WTC11 (cell line): ENCODE measurements at places on chromosomes 3 and 15. TPM values are rescaled to one million over a fixed set of nuclear protein-coding genes. Genes with fewer than 3 reads are reported as not detected.

Gene KIF7
- 20.4 to 21.8 TPM (median 21.3 TPM) in 3 replicates for total RNA-seq

DNA sequence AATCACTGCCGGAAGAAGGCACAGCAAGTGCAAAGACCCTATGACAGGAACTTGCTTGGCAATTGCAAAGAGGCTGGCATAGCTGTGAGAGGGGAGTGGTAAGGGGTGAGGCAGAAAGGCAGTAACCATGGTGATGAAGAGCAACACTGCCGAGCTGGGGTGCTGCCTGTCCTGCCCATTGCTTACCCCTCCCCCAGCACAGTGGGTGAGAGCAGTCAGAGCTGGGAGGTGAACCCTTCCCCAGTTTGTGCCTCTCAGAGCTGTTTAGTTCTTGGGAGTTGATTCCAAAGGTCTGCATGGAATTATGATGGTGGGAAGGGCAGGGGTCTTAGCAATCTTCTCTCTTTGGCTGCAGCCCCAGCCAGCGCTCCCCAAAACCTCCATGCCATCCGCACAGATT lies 8.8 kb downstream of the TYRO3 start:
- DNase-seq: no peak

GRCh38 chr3:52177701-52178042 lies 20.3 kb upstream of the ALAS1 start:
- no peak for DNase-seq

DNA sequence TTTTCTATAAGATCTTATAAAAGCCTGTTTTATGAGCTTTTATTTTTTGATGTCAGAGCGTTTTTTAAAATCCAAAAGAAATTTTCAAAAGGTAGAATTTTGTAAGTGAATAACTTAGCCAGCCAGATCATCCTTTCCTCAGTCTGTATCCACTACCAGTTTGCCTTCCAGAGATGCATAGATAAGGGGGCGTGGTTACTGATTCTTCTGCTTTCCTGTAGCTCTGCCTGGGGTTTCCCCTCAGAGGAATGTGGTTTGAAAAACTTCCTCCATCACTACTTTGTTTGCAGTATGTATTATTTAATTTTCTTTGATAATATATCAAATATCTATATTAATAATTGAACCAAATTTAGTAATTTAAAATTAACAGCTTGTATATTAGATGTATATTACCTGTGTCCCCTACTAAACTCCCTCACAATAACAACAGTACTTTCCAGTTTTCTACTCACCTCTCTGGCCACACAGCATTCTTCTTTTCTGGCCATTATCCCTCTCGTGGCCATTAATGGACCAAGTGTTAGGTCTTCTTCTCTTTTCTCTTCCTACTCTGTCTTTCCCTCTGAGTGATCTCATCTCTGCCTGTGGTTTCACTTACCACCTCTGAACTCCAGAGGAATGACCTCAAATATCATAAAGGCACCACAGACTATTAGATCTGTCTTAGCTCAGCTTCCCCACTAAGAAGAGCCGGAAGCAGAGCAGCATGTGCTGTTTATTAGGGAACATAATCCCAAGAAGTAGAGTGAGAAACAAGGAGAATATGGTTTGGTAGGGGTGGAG lies 239.7 kb downstream of the UBE2E2 start:
- DNase-seq: no peak

- no peak for DNase-seq
Measured at GRCh38 chr3:111712294-111713167, 117.4 kb upstream of the ZBED2 start.

- no peak for DNase-seq
Measured at GRCh38 chr3:3191675-3192285, 12.3 kb upstream of the CRBN start.

GRCh38 chr3:108183181-108183580 lies 39.0 kb downstream of the IFT57 start:
- no peak for DNase-seq

- DNase-seq: no peak
Measured at GRCh38 chr3:123037015-123037375, 9.4 kb upstream of the SEMA5B start.

Gene ERC2
- 18.6 to 23.5 TPM (median 18.8 TPM) in 3 replicates for total RNA-seq

Gene RHCG
- total RNA-seq: 0.23 to 0.37 TPM (median 0.31 TPM) in 3 replicates

- DNase-seq: no peak
Measured at GRCh38 chr3:169085827-169086226, 577.7 kb downstream of the MECOM start.

GRCh38 chr3:123410149-123410515 lies 38.8 kb downstream of the ADCY5 start:
- no peak for DNase-seq

DNA sequence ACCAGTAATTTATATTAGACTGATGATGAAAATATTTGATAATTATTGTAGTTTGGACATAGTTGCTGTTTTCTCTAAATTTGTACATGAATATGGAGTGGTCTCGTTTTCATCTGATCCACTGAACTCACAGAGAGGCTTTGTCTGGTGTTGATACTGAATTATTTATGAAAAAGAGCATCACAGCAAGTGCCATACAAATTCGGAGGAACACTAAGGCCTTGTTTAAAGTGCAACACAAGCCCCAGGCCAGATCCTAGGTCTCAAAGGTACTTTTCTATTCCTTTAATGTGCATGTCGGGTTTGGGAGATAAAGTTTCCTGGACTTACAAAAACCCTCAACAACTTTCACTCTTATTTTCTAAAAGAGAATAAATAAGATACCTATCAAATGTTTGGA lies 796.8 kb upstream of the EPHA6 start:
- no peak for DNase-seq

- DNase-seq: no peak
Measured at GRCh38 chr3:56928379-56929068, 126.8 kb upstream of the ARHGEF3 start.

Gene SCAMP5
- total RNA-seq: 65.7 to 70.1 TPM (median 67.0 TPM) in 3 replicates

DNA sequence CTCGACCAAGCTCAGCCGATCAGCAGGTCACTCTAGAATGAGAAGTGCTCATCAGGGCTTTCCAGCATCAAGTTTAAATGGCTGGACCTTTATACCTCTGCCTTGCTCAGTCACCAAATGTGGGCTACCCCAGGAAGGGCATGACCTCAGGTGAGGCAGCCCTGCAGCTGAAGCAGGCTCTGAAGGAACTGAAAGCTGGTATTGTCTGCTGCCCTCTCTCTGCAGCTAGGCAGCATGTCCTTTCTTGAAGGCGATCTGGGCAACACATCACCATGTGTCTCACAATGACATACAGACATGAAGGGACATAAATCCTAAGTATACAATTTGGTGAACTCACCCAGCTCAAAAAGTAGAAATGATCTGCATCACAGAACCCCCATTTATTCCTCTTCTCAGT lies 38.7 kb upstream of the ARID3B start:
- no peak for DNase-seq

DNA sequence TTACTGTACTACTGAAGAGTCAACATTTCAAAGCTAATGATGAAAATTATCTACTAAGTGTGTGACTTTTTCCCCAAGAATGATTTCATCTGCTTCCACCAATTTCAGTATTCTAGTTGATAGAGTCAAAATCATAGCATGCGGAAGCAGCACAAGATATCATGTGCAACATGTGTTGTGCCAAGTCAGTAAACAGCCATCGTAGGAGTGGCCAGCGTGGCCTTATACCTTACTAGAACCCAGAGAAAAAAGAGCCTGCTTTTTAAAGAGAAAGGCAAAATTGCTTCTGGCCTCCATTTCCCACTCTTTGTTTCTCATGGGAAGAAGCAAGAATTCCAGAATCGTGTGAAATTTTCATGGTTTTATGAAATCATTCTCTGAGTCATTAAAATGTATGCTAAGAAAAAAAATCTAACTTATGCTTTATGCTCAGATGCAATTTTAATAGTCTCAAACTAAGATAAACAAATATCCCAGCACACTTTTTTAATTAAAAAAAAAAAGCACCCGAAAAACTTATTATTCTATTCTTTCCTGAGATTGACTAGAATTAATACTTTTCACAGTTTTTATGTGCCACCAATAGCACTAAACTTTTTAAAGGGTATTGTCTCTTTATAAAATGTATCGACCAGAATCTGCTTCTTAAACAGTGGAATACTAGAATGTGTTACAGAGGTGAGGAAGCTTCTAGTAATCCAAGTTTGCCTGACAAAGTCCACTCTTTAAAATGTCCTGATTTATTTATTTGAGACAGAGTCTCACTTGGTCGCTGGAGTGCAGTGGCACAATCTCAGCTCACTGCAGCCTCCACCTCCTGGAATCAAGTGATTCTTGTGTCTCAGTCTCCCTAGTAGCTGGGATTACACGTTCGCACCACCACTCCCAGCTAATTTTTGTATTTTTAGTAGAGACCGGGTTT lies 87.3 kb downstream of the MBNL1 start:
- no peak for DNase-seq

DNA sequence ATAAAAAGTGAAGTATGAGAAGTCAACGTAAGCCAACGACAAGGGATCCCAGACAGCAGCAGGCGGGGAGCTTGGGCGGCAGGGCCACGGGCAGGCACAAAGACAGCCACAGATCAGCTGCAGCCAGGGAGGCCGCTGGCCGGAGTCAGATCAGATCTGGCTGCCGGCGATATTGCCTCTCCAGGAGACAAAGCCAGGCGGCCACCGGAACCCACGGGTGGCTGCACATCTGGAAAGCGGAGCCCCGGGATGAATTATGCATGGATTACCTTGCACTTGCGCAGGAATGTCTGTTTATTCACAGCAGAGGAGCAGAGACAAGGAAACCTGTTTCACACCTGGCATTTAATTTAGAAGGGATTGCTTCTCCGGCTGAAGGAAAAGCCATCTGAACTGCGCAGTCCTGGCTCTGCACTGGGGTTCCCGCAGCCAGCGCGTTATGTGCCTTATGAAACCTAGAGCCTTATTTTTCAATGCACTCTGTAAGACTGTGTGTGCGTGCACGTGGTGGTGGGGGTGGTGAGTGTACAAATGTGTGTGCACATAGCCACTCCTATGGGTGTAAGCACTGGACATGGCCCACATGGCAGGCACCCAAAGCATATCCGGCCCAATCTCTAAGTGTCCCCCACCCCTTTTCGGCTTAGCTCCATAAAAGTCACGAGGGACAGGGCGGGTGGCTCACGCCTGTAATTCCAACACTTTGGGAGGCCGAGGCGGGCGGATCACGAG lies 427.8 kb upstream of the MCTP2 start:
- no peak for DNase-seq

Gene GASK1A
- 7.1 to 9.6 TPM (median 7.7 TPM) in 3 replicates for total RNA-seq

DNA sequence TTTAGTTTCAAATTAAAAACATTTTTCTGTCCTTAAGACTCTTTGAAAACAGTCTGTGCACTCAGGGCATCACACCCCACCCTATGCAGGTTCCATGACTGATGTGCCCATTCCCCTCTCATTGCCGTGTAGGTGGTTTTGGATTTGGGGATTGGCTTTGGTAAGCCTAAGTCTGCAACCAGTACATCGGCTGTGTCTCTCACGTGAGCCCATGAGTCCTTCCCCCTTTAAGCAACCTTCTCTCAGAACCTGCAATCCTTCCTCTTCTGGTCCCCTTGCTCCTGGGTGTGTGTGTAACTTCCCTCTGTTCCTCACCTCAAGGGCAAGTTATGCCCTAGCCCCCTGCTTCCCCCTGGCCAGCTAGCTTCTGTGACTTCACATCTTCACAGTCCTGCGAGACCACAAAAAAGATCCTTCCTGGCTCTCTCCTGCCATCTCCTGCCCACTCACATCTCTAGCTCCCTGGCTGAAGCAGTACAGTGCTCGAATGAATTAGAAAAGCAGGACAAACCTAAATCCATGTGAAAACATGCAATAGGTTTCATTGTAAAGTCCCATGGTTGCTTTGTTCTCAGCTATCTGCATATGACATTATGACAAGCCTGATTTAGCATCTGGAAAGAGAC lies 126.7 kb downstream of the UACA start:
- peak; percentile 25 for DNase-seq

DNA sequence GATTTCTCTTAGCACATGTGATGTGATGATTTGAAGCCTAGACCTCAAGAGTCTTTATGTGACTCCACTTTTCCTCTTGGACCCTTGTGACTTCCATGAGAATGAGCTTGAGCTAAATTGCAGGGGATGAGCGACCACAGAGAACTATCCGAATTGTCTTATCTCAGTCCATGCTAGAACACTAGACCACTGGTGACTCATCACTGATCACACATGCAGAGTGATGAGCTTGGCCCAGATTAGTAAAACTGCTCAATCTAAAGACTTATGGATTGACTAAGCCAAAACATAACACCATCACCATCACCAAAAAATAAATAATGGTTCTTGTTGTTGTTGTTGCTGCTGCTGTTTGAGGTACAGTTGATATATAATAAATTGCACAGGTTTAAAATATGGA lies 114.1 kb upstream of the CFAP20DC start:
- DNase-seq: no peak

Gene SNX22
- 5.9 to 6.1 TPM (median 5.9 TPM) in 3 replicates for total RNA-seq

DNA sequence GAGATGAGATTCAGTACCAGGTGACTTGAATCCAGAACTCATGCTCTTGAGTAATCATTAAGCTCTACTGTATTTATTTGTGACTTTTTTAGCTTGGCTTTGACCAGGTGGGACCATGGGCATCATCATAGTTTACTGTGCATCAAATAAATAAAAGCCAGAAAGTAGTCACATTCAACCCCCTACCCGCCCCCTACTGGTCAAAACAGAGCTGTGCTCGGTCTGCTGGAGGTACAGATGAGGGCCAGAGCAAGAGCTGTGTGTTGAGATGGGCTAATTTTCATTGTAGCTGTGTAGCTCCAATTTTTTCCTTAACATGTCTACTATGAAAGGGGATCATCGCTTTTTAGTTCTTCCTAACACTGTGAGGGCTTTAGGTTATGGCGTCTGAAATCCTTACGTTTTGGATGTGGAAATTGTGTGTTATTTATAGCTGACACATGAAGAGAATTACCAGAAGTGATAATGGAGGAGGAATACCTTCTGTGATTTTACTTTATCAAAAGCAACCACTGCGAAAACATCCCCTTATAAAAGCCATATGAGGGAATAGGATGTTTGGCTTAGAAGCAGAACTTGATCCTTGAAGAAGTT lies 375.1 kb downstream of the PTPRG start:
- peak; percentile 70 for DNase-seq

GRCh38 chr3:113673593-113673992 lies 22.8 kb downstream of the USF3 start:
- DNase-seq: no peak

GRCh38 chr3:189160519-189161309 lies 11.1 kb upstream of the TPRG1 start:
- DNase-seq: no peak

GRCh38 chr3:69568458-69568857 lies 170.8 kb upstream of the MITF start:
- no peak for DNase-seq

DNA sequence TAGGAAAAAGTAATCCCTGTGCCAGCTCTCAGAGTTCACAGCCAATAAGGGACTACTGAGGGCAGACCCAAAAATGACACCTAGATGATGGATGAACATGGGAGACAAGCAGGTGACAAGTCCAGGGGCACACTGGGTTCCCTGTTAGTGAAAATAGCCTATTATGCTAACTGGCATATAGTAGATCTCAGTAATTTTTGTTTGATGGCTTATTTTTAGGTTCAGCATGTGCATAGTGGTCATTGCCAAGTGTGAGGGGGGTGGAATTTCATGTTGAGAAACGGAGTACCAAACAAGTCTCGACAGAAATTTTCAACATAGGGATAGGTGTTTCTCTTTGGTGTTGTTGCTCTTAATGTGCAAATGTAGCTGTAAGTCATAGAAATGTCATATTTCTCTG lies 6.4 kb upstream of the ITGB5 start:
- no peak for DNase-seq

Gene SERPINI2
- 0.32 to 0.37 TPM in 2 of 3 replicates, not detected in the other for total RNA-seq
